Muscle of arm (tissue), 14 donors: ENCODE measurements at places on chromosomes 2 and 18. TPM values are rescaled to one million over a fixed set of nuclear protein-coding genes. Genes with fewer than 3 reads are reported as not detected.
A peak's percentile ranks its signal among the peaks of the same experiment; 100 is the strongest.

GRCh38 chr2:159317392-159318088, 31.0 kb upstream of the WDSUB1 start:
- DNase-seq: no peak

DNA sequence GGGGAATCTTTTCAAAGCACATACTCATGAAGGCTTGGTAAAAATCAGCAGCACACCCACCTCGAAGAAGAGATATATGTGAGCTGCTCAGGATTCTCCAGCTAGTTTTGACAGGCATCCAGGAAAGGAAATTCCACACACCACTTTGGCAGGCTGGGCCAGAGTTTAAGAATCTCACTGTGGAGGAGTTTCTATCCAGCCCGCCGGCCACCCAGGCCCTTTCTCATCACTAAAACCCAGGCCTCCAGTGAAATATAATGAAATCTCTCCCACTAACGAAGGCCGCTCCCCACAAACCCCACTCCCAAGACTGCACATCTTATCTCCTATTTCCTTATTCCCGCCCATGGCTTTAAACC, 202.0 kb downstream of the GLI2 start:
- peak; percentile 87 for DNase-seq

DNA sequence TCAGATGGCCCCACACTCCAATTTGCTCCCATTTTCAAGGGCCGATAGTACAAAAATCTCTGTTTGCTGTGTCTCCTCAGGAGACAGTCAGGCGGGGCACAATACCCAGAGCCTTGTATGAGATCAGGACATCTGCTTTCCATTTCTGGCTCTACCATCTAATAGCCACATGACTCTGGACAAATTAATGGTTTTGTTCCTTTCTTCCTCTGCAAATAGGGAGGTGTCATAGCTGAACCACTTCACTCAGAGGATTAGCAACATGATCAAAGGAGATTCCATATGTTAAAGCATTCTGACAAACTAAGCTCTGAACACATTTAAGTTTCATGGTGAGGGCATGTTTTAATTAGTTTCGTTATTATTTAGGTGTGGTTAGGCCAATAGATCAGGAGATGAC, 602.1 kb upstream of the SYT4 start:
- DNase-seq: no peak

- DNase-seq: no peak
Observed at GRCh38 chr2:62499430-62500060, 6.5 kb downstream of the TMEM17 start.

GRCh38 chr2:94861308-94862152, 9.7 kb upstream of the TEKT4 start:
- no peak for DNase-seq

DNA sequence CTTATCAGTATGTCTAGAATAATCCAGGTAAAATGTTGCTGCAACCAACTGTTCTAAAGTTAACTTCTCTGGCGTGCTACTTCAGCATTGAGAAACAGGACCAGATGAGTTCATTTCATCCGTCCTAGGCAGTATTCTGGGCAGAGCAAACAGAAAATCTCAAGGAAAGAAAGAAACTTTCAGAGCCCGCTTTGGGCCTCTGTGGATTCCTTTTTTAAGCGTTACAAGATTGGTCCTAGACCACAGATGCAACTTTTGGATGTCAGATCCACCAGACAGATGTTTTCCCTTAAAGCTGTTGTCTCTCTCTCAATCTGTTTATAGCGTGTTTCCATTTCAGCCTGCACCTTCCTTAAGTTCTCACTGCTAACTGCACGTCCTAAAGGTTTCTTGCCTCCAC, 75.0 kb downstream of the BCL2 start:
- DNase-seq: peak; percentile 86

Gene PLEKHH2
- polyA plus RNA-seq: 6.9 TPM
